Activated naive CD4-positive, alpha-beta T cell (primary cell): ENCODE measurements at places on chromosomes 12 and 14.

DNA sequence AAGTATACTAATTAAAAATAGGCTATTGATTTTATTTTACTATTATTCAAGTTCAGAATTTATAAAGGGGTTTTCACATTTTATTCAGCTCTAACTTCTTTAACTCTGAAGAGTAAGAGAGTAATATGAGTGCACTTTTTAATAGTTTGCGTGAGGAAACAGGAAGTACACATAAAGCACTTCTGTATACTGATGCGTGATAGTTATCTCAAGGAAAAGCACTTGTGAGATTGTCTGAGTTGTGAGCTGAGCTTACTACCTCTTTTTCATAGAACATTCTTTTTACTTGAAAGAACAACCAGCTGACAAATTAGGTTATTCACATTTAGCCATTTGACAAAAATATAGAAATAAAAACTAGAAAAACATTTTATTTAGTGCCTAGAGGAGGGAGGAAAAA is 1.9 kb downstream of the RAD51AP1 start:
- DNase-seq: no peak

- DNase-seq: no peak
Measured at GRCh38 chr12:104651811-104652210, 195.1 kb downstream of the CHST11 start.

DNA sequence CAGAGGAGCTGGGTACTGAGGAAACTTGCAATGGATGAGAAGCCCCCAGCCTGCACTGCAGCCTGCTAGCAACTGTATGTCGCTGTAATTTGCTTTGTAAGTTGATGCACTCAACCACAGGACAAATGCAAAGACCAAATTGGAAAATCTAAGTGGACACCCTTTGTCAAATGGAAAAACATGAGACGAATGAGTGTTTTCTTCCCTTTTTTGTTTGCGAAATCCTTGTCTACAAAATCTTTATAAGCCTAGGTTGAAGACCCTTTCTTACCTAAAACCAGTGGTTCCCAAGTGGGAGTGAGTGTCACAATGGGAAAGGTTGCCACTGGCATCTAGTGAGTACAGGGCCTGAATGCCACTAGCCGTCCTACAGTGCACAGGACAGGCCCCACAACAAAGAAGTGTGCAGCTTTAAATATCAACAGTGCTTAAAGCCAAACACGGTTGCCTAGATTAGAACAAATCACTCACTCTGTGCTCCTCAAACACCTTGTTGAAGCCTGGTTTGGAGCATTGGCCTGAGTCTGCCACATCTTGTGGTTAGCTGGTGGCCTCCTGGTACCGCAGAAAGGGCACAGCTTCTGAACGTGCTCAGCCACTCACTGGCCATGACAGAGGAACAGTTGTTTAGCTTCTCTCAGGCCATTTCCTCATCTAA is 7.6 kb upstream of the VASH1 start:
- no peak for DNase-seq

DNA sequence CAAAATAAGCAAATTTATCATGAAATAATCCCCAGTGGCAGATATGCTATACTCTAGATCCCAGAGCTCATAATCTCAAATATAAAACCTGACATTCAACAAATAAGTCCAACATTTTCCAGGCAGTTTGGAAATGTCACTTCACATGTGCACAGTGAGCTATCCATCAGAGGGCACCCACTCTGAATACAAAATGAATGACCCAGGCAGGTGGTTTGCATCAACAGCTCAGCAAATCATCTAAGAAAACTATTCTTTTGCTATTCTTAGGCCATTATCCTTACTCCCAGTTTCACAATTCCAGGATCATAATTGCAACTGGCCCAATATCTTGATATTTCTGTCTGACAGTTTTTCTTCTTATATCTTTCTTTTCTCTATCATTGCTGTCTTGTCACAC is 38.5 kb downstream of the TRIM9 start:
- no peak for DNase-seq

- DNase-seq: no peak
Measured at GRCh38 chr12:116346741-116347140, 69.2 kb upstream of the MED13L start.

GRCh38 chr12:67415473-67415872 is 146.3 kb downstream of the CAND1 start:
- no peak for DNase-seq

GRCh38 chr14:31196839-31197492 is 10.6 kb downstream of the HECTD1 start:
- DNase-seq: no peak
